Naive thymus-derived CD4-positive, alpha-beta T cell (primary cell): ENCODE measurements at places on chromosomes 11 and 22. TPM values are rescaled to one million over a fixed set of nuclear protein-coding genes. Genes with fewer than 3 reads are reported as not detected.

Gene GGT5
- not detected for total RNA-seq

Gene MUC2
- not detected for total RNA-seq

Gene OR4A16
- not detected for total RNA-seq

Gene FGF4
- total RNA-seq = not detected in 2 replicates

Gene DDTL
- 5.7 and 7.0 TPM in 2 replicates for total RNA-seq

Gene SCN4B
- not detected for total RNA-seq

Gene ACRV1
- total RNA-seq = not detected

Gene OR51B5
- total RNA-seq = not detected

Gene POU2AF2
- not detected for total RNA-seq

Gene CLTCL1
- 1.4 TPM for total RNA-seq

Gene GLYATL1
- not detected for total RNA-seq

Gene ANO1
- not detected in 2 replicates for total RNA-seq

Gene NRIP3
- total RNA-seq = 0.59 TPM

Gene AMPD3
- 27.7 and 30.4 TPM in 2 replicates for total RNA-seq

Gene APOA4
- total RNA-seq = not detected

Gene THY1
- 1.6 and 2.2 TPM in 2 replicates for total RNA-seq

Gene MGAT3
- total RNA-seq = 1.0 TPM

Gene RFPL3
- not detected for total RNA-seq

Gene MYO7A
- total RNA-seq = 0.07 and 0.15 TPM in 2 replicates

Gene TAF6L
- 32.9 TPM for total RNA-seq

Gene PTGDR2
- 1.3 TPM for total RNA-seq

Gene HTR3B
- not detected for total RNA-seq

Gene OR51I1
- not detected for total RNA-seq

Gene MS4A6A
- 14.5 TPM for total RNA-seq

Gene TMPRSS6
- 0.32 TPM for total RNA-seq
